Endothelial cell of coronary artery (primary cell): ENCODE measurements at places on chromosomes 1 and 21. TPM values are rescaled to one million over a fixed set of nuclear protein-coding genes. Genes with fewer than 3 reads are reported as not detected.

C1orf53 gene
- total RNA-seq: 2.6 and 4.0 TPM in 2 replicates

FGR gene
- total RNA-seq: under 0.01 and 0.19 TPM in 2 replicates

CD84 gene
- total RNA-seq: not detected in 2 replicates

RGS8 gene
- total RNA-seq: not detected in 2 replicates

CNIH3 gene
- total RNA-seq: 1.5 and 2.4 TPM in 2 replicates

PLA2G2C gene
- not detected in 2 replicates for total RNA-seq

KCNE2 gene
- total RNA-seq: not detected in 2 replicates
